ENCODE measurements at places on chromosomes 4 and X. TPM values are rescaled to one million over a fixed set of nuclear protein-coding genes. Genes with fewer than 3 reads are reported as not detected.
A peak's percentile ranks its signal among the peaks of the same experiment; 100 is the strongest.

Gene PYURF
- 70.3 TPM for polyA plus RNA-seq

- DNase-seq = peak; percentile 41
These were observed 35.6 kb downstream of the LIMCH1 start for GRCh38 chr4:41573502-41574001.

DNA sequence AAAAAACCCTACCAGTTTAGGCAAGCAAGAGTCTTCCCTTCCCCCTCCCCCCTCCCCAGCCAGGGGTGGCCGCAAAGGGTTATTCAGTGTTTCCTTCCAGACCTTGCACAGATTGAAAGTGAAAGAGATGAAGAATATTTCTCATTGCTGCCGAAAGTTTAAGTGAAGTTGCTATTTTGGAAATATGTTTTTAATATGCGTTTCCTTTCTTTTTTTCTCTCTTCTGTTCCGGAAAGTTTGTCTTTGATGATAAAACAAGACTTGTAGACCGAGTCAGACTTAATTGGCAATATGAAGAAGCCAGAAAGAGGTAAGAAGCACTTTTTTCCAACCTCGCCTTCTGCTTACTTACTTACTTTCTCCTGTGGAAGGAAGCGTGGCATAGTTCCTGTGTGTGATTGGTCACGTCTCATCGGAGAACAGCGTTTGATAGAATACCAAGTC, 58.5 kb upstream of the CLCN4 start:
- DNase-seq = no peak

Gene CLDN22
- polyA plus RNA-seq = 0.09 TPM

GRCh38 chr4:24588216-24588954, 4.0 kb upstream of the DHX15 start:
- no peak for DNase-seq

Gene GPR143
- 0.54 TPM for polyA plus RNA-seq

GRCh38 chr4:77104791-77105540, 29.2 kb upstream of the CCNI start:
- DNase-seq = no peak

DNA sequence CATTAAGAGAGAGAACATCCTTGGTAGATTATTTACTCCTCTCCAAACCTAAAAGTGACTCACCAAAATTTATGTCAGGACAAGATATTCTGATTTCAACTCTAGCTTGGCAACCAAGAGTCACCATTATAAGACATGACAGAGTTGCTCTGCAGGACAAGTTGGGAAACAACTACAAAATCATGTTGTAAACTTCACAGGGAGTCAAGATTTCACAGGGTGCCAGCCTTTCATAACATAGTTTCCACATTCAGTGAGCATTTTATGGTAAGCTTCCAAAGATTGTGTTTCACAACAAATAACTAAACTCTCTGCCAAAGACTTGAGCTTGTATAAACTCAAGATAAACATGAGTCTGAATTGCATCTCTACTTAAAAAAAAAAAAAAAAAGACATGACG, 121.0 kb upstream of the DIAPH2 start:
- DNase-seq = peak; percentile 25

DNA sequence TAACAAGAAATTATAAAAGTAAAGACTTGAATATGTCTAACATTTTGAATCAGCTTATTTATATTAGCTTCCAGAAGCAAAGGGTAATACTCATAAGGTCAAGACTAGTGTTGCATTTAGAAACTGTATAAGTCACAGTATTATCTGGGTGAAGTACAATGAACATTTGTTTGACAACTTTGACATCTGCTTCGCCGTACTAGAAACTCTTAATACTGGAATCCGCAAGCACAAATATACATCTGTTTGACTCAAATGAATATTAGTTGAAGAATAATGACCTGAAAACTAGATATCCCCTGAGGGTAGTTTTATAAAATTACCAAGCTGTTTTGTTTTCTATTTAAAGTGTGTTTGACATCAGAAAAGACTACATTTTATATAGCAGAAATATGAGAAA, 135.4 kb upstream of the ATOH1 start:
- no peak for DNase-seq

DNA sequence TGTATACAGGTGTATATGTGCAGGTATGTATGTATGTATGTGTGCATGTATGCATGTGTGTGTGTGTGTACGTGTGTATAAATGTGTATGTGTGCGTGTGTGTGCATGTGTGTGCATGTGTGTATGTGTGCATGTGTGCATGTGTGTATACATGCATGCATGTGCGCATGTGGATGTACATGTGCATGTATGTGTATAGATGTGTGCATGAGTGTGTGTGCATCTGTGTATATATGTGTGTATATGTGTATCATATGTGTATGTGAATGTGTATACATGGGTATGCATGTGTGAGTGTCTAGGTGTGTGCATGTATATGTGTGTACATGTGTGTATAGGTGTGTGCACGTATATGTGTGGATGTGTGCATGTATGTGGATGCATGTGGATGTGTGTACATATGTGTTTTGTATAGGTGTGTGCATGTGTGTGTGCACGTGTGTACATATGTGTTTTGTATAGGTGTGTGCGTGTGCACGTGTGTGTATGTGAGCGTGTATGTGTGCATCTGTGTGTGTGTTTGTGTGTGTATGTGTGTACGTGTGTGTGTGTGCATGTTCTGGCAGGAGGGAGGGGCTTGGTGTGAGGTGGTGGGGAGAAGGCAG, 6.0 kb downstream of the BGN start:
- DNase-seq = no peak

GRCh38 chr4:108793415-108793814, 30.6 kb upstream of the ETNPPL start:
- no peak for DNase-seq

GRCh38 chrX:154397888-154398667, at the start of gene RPL10:
TSS of gene RPL10 (plus strand) at chrX:154398377. CDS start at chrX:154398520, 143 bp downstream.
- DNase-seq = peak; percentile 97

DNA sequence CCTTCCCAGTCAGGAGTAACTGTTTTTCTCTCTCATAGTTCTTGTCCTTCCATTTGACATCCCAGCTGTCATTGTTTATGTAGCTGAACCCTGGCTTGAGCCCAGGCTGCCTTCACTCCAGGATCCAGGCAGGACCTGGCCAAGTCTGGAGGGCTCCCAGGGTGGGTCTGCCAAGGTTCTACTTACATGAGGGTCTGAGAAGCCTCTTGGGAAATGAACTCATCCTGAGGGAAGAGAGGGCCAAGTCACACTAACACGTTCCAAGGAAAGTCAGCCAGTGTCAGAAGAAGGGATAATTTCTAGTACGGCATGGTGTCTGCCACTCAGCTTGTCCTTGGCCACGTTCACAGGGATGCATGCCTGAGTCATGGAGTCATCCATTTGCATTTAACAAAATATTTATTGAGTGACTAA, 54.8 kb upstream of the SRD5A3 start:
- peak; percentile 4 for DNase-seq

GRCh38 chr4:5504486-5504885, 203.9 kb downstream of the EVC2 start:
- DNase-seq = no peak

- no peak for DNase-seq
These were observed 431.2 kb downstream of the KCTD8 start for GRCh38 chr4:44017422-44017739.

Gene ZNF718
- polyA plus RNA-seq = 9.4 TPM

- peak; percentile 18 for DNase-seq
These were observed 118.4 kb downstream of the DTHD1 start for GRCh38 chr4:36399762-36400353.

- no peak for DNase-seq
These were observed 44.7 kb downstream of the OSTC start for GRCh38 chr4:108695062-108695461.

DNA sequence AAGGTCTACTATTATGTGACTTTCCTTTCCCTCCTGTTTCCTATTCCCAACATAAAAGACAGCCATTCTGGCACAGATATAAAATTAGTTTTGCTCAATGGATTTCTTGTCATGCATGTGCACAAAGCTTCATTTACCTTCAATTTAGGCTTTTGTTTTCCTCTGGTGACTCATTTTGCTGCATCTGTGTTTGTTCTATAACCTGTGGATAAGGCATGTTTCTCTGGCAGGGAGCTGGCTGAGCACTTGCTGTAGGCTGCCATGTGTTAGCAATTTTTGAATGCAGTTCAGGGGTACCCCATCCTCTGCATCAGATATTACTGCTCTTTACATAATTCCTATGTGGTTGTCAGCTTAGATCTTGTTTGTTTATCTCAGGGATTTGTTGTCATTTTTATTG, 202.8 kb upstream of the GRID2 start:
- no peak for DNase-seq

- DNase-seq = no peak
These were observed 209.1 kb upstream of the JADE1 start for GRCh38 chr4:128600410-128600809.

DNA sequence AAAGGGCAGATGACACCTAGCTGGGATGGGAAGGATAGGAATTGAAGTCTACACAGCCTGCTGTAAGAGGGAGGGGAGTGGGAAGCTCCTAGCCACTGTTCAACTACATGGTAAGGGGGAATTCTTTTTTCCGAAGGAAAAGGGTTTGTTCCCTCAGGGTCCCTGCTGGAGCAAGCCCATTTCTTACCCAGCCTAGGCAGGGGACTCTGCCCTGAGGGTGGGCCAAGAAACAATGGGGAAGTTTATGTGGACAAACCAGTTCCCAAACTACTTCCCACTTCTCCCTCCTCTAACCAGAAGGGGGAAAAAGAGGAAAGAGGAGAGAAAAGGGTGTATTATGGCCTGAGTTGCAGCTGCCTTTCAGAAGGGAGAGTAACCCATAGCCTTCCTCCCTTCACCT, 13.5 kb upstream of the VSIG4 start:
- DNase-seq = no peak

Gene SOWAHB
- polyA plus RNA-seq = not detected

Gene KLB
- polyA plus RNA-seq = 0.13 TPM

GRCh38 chr4:101471201-101471600, 123.9 kb upstream of the PPP3CA start:
- DNase-seq = no peak

Gene FGD1
- polyA plus RNA-seq = 18.7 TPM

DNA sequence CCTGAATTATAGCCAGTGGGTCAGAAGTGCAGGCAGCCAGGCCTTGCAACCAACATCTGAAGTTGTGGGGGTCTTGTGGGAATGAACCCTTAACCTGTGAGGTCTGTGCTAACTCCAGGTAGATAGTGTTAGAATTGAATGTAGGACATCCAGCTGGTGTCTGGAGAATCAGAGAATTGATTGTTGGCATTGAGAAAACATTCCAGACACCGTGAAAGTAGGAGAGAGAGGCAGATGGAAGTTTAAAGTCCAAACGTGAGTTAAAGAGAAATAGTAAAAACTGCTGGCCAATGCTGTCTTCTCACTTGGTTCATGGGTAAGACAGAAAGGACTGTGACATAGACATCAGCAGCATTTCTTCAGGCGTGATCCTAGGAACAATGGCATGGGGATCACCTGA, 27.7 kb downstream of the CASP3 start:
- no peak for DNase-seq

Gene REELD1
- polyA plus RNA-seq = not detected

Gene TMEM47
- polyA plus RNA-seq = 89.8 TPM

- DNase-seq = no peak
These were observed 72.2 kb downstream of the FAM184B start for GRCh38 chr4:17708992-17709762.

GRCh38 chrX:68498044-68498507, 775 bp upstream of the YIPF6 start:
- peak; percentile 26 for DNase-seq

GRCh38 chrX:105515561-105515960, 295.1 kb upstream of the TEX13A start:
- no peak for DNase-seq

Gene PDLIM3
- polyA plus RNA-seq = 512 TPM

Gene ITIH6
- polyA plus RNA-seq = 1.1 TPM

GRCh38 chr4:40722576-40723161, 27.1 kb upstream of the NSUN7 start:
- no peak for DNase-seq

DNA sequence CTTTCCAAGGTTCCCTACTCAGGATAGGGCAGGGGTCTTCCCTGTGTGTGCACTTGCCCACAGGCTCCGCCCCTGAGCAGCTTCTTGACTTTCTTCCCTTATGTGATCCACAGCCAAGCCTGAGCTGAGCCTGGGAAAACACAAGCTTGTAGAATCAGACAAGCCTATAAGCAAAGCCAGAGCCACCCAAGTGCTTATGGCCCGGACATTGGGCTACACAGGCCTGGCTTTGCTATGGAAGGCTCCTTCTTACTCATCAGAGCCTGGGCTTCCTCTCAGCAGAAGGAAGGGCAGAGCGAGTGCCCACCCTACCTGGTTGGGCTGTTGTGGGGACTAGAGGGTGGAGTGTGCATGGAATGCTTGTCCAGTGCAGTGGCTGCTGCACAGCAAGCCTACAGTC, 1.3 kb upstream of the TNIP2 start:
- peak; percentile 37 for DNase-seq

DNA sequence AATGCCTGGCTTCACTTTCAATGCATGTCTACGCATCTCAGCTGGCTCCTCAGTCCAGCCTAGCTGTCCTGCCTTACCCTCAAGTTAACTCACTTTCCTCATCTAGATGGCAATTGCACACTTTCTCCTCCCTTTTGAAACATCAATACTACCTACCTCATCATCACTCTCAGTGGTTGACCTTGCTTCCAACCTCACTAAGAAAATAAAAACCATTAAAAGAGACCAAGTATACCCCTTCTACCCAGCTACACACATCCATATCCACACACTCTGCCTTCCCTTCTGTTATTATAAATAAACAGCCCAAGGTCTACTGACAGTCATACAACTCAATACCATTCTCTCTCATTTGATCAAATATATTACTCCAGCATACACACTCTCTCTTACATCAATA, 21.5 kb downstream of the SLC10A7 start:
- DNase-seq = no peak

DNA sequence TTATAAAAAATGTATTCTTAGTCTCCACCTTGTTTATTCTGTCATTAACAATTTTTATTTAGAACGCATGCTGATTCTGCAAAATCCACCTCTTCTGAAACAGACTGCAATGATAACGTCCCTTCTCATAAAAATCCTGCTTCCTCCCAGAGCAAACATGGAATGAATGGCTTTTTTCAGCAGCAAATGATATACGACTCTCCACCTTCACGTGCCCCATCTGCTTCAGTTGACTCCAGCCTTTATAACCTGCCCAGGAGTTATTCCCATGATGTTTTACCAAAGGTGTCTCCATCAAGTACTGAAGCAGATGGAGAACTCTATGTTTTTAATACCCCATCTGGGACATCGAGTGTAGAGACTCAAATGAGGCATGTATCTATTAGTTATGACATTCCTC, 75.6 kb upstream of the SMARCA5 start:
- no peak for DNase-seq

- peak; percentile 49 for DNase-seq
These were observed 93.0 kb downstream of the TSPAN7 start for GRCh38 chrX:38654302-38654701.

Gene MCF2
- polyA plus RNA-seq = 0.18 TPM

DNA sequence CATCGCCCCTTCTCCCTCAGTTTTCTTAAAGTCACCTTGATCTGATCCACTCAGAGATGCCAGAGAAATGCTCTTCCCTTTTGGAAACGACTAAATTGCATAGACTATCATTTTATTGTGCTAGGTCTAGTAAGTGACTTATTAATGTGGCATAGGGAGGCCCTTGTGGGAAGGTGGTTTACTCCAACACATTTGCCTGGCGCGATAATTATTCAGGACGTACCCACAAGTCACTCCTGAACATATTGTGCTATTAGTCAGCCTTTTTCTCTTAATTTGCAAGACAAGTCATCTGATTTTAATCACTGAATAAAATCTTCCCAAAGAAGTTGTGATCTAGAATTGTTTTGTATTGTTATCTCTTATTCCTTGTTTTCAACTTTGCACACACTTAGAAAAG, 7.6 kb downstream of the ENPEP start:
- DNase-seq = no peak
